ENCODE measurements at places on chromosomes 3 and 15.

- no peak for DNase-seq
These were observed 241.6 kb downstream of the ZNF621 start for GRCh38 chr3:40766396-40766795.

DNA sequence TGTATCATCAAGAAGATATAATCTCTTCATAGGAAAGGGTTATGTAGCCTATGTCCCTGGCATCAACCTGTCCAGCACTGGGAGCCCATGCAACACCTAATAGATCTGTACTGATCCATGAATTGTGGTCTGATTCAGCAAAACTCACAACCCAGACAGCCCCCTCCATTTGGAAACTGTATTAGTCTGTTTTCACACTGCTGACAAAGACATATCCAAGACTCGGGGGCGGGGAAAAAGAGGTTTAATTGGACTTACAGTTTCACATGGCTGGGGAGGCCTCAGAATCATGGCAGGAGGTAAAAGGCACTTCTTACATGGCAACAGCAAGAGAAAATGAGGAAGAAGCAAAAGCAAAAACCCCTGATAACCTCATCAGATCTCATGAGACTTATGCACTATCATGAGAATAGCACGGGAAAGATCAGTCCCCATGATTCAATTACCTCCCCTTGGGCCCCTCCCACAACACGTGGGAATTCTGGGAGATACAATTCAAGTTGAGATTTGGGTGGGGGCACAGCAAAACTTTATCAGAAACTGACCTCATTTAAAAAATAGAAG lies 83.3 kb downstream of the TRIM42 start:
- DNase-seq = no peak

DNA sequence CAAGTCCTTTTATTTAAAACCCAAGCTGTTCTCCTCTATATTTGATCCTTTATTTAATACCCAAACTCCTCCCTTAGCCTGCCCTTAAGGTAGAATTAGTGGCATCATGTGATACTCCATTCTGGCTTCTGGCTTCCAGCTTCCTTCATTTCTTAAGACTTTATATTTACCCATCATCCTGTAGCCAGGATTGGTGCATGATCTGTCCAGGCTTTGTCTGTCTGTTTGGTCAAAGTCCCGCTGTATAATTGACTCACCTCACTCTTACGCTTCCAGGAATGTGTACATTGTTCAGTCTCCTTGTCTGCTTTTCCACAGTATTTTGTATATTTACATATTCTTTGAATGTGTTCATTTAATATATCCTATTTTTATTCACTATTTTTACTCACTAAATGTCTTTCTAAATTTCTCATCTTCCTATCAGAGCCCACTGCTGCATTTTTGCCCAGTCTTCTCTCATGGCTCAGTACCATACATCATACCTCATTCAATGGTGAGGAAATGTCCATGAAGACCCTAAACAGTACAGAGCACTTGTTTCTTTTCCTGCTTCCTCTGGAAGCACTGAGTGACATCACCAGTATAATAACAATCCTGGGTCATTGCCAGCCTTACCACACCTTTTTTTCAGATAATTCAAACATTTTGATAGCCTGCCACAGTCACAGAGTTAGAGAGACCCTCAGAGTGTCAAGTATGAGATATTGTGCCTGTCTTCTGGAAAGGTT lies 31.5 kb downstream of the TMEM108 start:
- DNase-seq = no peak

DNA sequence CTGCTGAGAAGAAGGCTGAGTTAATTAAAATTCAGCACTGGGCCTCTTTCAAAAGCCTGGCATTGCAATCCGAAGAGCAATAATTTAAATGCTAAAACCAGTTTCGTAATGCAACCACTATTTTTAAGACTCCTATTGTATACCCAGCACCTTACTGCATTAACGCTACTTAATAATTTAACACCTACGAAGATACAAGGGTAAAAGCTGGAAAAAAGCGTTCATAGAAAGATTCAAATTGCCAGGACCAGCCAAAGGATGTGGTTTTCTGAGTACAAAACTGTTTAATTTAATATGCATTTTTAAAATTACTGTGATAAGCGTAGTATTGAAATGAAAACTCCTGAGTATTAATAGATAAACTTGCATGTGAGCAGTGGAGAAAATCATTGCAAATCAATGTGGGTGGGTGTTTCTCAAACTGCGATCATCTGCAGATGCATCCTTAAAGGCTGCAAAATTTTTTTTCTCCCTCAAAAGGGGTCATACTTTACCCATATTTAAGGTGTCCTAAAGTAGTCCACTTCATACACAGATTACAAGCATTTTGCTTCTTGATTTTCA lies 12.9 kb upstream of the RASGRP1 start:
- DNase-seq = no peak

DNA sequence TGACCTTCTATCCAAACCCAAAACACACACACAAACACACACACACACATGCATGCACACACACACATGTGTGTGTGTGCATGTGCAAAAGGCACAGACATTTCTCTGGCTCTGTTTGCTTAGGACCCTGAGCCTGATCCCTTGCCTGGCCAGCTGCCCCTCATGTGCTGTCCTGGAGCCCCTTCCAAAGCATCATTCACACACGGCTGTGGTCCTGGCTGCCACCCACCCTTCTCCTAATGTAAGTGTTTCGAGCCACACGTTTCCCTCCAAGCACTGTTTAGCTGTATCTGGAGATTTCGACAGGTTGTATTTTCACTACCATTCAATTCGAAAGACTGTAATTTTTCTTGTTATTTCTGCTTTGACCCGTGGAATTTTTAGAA lies 45.8 kb upstream of the KLF13 start:
- DNase-seq = no peak

DNA sequence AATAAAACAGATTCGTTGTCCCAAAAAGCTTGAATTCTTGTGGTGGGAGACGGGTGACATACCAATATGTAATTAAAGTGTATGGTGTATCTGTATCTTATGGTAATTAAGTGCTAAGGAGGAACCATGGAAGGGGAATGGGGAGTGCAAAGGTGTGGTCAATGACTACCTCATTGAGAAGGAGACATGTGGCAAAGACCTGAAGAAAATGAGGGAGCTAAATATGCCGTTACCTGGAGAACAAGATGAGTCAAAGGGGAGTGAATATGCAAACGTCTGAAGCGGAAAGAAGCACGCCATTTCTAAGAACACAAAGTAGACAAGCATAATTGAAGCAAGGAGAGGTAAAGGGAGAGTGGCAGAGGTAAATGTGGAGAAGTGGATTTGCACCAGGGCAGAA lies 115.7 kb downstream of the SI start:
- no peak for DNase-seq

GRCh38 chr3:58888087-58888486 lies 161.7 kb downstream of the CFAP20DC start:
- no peak for DNase-seq

- peak; percentile 19 for DNase-seq
These were observed 845.1 kb upstream of the NR2F2 start for GRCh38 chr15:95485367-95485766.

DNA sequence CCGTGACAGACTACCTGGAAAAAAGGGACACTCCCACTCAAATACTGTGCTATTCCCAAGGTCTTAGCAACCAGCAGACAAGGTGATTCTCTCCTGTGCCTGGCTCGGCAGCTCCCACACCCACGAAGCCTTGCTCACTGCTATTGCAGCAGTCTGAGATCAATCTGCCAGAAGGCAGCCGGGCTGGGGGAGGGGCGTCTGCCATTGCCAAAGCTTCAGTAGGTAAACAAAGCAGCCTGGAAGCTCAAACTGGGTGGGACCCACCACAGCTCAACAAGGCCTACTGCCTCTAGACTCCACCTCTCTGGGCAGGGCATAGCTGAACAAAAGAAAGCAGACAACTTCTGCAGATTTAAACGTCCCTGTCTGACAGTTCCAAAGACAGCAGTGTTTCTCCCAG lies 128.4 kb upstream of the SETMAR start:
- no peak for DNase-seq

DNA sequence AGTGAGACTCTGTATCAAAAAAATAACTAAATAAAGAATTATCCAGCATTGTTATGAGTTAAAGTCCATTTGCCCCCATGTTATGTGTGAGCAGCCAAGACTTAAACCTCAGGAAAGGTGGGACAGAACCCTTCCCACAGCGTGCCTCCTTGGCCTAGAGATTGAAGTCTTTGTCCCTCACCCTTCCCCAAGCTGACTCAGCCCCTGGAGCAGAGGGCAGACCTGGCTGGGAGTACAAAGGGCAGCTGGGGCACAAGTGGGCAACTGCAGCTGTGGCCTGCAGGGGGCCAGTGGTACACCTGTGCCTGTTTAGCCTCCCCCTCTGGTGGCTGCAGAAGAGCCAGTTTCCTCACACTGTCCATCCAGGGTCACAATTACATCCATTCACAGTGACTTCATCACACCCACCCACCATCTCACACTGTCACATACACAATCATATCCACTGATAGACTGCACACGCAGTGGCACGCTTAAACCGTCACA lies 940 bp upstream of the ACY1 start:
- DNase-seq = no peak

DNA sequence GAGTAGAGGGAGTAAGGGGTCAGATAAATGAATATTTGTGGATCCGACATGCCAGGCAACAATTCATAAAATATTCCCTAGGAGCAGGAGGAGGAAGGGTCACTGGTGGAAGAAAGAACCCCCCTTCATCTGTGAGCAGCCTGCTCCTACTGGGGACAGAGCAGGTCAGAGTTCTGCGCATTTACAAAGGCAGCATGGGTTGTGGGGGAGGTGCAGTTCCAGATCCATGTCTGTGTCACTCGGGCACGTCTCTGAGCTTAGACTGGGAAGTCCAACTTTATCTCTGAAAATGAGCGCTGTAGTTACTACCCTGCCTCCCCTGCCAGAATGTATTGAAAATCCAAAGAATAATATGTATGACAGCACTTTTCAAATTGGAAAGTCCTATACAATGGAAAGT lies 115.2 kb downstream of the GABRG3 start:
- DNase-seq = no peak

DNA sequence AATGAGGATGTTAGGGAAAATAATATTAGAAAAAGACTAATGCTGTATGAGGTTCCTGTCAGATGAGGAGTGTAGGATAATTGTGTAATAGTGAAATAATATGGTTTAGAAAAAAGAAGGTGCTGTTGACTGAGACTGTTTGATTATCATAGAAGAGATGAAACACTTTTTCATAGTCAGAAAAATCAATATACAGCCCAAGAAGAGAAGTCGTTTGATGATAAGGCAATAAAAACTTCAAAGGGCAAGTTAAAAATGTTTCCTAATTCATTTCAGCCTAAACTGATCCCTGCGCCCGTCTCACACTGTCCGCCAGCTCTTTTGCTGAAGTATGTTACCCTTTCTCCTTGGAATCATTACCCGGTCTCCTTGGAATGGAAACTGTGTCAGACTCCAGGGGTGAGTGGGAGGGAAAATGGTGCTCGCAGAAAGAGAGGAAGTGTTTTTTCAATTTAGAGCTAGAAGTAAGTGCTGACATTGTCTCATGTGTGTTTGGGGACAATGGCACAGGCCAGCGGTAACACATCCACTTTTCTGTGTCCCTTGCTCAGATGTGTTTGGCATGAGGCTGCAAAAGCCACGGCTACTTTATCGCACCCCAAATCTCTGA lies 23.6 kb downstream of the DUT start:
- peak; percentile 26 for DNase-seq

GRCh38 chr3:16399473-16399872 lies 114.0 kb downstream of the RFTN1 start:
- DNase-seq = peak; percentile 54

DNA sequence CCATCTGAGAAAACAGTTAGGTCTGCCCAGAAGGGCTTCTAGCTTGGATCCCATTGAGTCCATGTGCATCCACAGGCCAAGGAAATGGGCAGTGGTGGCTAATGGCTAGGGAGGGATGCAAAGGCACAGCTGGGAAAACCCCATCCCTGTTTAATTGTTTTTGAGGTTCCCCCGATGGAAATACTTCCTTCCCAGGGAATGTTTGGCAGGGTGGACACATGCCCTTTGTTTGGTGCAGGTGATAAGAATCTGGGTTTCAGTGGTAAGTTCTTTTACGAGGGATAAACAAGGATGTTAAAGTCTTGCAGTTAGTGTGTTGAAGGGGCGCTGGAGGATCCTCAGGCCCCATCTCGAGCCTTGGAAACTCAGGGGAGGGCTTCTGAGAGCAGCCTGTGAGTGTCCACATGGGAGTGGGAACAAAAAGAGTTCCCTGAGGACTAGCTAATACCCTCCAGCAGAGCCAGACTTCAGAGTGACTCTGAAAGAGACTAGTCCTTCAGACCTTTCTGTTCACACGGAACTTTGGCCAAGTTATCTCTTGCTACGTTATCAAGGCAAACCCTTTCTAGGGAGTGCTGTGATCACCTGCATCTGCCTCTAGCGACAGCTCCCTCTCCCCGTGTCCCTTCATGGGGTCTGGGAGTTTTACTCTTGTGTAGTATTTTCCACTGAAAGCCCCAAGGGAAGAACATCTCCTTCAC lies 17.4 kb downstream of the PTPRG start:
- DNase-seq = no peak

DNA sequence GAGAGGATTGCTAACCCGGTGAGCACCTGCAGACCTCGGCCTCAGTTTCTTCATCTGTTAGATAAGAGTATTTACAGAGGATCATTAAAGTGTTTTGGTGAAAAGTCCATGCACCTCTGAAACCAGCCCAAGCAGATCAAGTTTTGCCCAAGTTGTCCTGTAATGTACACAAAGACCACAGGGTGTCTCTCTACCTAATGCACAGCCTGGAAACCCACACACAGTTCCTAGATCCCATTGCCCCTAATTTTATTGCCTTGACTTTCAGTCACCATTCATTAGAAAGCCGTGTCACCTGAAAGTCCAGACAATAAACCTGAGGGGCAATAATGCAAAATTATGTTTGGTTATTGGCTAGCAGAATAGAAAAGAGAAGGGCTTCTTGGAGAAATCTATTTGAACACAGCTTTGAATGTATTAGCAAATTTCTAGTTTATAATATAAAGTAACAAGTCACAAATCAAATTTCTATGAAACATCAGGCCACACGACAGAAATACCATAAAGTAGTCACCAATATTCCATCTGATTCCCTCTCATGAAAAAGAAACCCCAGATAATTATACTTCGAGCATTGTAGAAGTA lies 161.3 kb upstream of the SLC2A2 start:
- peak; percentile 50 for DNase-seq

GRCh38 chr3:188282871-188283270 lies 128.9 kb downstream of the LPP start:
- DNase-seq = no peak

GRCh38 chr15:66233487-66234415 lies 19.8 kb downstream of the MEGF11 start:
- DNase-seq = peak; percentile 25

DNA sequence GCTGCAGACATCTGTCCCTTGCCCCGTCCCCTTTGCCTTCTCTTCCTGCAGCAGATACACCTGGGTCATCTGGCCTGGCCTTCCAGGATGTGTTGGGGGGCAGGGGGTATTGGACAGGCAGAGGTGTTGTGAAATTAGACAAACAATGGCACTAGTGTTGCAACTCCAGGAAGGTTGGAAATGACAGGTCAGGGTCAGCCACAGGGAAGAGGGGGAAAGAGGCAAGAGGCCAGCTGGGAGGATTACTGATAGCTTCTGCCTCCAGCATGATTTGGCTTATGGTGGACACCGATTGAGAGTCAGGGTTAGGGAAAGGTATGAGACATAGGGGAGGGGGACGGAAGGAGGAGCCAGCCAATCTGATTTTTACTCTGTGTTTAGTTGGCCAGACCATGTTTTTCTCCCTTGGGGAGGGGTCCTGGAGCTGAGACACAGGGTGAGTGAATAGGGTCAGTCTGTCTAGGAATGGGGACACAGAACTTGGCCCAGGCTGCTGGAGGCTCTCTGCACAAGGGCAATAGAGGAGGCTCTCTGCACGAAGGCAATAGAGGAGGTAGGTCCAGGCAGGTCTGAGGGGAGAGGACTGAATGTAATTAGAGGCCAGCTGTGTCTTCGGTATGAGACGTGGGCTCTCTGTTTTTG lies 3.4 kb upstream of the ATP2B2 start:
- DNase-seq = no peak
